ENCODE measurements at places on chromosomes 5 and 9.

DNA sequence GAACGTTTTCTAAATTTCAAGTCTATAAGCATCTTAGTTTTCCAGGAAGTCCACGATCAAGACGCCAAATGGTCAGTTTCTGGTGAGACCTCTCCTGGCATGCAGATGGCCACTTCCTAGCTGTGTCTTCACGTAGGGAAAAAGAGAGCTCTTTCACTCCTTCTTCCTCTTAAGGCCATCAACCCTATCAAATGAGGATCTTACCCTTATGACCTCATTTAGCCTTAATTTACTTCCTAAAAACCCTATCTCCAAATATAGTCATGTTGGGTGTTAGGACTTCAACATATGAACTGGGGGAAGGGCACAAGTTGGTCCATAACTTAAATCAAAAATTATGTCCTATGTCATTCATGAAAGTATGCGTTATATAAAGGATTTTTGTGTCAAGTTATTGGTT lies 229.5 kb downstream of the ARL15 start:
- DNase-seq, result no peak

- DNase-seq, result no peak
Measured at GRCh38 chr9:131873335-131873734, 133.5 kb upstream of the RAPGEF1 start.

DNA sequence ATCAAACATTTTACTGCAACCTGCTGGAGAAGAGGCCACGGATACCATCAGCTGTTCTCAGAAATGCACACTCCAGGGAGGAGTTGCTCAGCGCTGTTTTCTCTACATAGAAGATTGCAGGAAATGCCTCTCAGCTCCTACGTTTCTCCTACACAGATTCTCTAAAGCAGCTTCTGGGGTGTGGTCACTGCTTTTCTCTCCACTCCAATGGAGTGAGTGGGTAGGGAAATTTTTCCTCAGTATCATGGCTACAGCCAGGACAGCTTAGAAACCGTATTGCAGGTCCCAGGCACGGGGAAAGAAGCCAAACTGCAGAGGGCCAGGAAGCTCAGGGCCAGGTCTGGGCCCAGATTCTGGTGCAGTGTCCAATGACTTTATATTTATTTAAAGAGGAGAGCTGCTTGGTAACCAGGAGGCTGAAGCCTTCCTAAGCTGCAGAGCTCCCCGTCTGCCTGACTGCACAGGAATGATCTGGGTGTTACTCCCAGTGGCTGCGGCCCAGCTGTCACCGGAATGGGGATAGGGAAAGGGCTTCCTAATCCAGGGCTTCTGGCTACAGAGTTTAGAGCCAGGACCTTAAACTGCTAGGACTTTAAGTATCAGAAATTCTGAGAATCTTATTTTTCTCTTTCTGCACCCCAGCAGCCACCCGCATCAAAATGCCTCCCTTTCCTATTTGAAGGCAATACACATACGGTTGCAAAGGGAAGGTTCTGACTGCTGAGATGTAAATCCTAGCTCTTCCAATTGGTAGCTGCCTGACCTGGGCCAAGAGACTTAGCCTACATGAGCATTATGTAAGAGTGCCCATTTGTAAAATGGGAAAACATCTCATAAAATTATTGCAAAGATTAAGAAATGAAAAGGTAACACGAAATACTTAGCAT lies 1.4 kb upstream of the SPTAN1 start:
- no peak for DNase-seq

GRCh38 chr5:50958852-50959457 lies 292.5 kb downstream of the PARP8 start:
- no peak for DNase-seq

DNA sequence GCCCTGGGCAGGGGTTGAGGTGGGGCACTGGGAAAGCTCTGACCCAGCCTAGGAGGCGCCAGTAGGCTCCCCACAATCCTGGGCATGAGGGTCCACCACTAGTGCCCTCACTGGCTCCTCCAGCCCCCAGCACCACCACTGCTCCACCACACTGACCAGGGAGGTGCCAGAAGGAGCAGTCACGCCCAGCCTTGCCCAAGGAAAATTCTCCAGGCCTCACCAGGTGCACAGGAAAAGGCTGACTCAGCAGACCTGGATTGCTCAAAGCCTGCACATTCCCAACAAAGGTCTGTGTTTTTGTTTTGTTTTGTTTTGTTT lies 62.9 kb downstream of the ZNF354C start:
- no peak for DNase-seq

DNA sequence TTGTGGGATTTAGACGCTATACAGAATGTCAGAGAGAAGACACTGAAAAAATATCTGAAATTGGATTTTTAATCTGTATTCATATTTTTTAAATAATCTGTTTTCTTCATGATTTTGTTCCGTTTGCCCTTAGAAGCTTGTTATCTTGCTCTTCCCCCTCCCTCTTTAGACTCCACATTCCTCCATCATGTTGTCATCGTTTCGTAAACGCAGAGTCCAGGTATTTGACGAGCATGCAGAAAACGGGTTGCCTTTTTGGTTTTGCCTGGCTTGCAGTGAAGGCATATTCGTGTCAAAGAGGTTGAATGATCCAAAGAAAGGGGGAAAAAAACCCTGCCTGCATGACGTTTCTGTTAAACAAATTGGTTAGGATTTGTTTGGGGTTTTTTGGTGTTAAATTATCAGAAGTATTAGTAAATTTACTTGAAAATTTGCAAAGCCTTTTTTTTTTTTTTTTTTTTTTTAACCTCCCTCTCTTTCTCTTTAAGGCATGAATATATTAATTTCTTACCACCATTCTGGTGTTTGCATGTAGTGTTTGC lies 2.9 kb downstream of the SPTAN1 start:
- DNase-seq, result no peak

DNA sequence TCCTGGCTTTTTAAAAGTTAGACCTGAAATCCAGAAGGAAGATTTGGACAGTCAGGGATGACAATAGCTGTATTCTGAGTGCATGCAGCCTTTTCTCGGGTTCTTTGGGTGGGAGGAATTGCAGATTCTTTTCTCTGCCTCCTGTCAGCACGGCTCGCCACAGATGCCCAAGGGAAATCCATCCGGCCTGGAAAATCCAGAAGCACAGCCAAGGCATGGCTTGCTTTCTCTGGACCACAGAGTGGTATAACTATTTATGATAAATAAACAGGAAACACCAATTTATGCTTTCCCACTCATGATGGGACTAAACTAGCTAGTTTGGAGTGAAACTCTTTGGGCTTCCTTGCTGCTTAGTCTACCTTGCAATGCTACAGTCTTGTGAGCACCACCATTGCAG lies 59.1 kb downstream of the C9orf152 start:
- no peak for DNase-seq

DNA sequence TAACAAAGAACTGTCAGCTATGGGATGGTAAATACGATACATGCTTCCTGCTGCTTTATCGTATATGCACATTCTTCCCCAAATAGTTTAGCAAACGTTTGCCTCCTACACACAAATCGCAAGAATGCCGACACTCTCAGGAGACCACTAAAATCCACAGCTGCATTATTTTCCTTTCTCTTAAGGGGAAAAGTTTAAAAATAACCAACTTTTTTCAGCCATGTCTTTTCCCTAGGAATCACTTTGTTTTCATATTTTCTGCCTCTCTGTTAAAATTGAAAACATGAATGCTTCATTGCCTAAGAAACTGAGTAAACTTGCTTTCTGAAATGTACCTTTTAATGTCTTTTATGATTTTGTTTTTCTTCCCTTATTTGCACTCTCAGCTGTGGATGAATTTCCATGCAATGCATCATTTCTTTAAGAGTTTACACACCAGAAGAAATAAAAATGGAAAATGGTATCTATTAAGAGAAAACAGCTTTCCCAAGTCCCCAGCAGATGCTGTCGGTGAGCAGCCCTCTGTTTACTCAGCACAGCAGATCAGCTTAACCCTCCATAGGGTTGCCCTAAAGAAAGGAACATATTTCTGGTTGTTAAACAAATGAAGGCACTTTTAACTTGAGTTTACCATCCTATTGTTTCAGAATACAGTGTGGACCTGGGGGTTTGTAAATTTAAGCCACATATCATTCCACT lies 66.2 kb downstream of the IZUMO3 start:
- no peak for DNase-seq

- DNase-seq, result no peak
Measured at GRCh38 chr5:159304961-159305595, 25.2 kb downstream of the IL12B start.

DNA sequence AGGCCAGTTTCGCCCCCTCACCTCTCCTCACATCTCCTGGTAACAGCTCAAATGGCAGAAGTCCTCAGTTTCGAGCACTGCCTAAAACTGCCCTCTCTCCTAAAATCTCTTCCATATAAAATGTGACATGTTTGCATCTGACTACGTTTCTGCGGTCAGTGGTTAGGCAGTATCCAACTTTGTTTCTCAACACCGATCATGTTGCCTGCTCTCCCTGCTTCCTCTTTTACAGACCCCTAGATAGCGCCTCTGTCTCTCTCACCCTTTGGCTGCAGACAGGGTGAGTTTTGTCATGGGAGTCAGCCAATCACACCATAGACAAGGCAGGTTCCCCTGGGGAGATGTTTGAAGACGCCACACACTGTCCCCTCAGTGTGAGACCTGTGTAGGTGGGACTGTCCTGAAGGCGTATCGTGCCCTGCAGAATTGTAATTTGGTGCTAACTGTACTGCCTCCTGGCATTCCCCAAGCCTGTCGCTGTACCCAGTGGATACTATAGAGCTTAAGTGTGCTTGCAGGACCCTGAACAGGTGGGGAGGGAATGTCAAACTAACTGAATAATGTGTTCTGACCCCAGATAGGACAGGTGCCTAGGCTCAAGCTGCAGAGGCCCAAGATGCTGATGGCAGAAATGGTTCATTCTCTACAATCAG lies 1.1 kb downstream of the HEXB start:
- DNase-seq, result no peak

- no peak for DNase-seq
Measured at GRCh38 chr5:18244309-18244708, 610.0 kb downstream of the TAF11L14 start.

GRCh38 chr9:90544488-90544887 lies 98.1 kb downstream of the DIRAS2 start:
- no peak for DNase-seq

DNA sequence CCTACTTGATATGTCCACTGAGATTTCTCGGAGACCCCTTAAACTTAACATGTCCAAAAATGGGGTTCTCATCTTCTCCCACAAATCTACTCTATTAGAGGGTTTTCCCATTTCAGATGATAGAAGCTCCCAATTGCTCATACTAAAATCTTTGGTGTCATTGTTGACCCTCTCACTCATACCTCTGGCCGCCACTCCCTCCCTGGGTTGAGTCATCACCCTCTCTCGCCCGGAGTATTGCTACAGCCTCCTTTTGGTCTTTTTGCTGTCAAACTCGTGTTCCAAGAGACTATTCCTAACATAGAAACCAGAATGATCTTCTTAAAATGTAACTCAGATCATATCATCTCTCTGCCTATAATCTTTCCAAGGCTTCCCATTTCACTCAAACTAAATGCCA lies 91.0 kb upstream of the GNAQ start:
- no peak for DNase-seq

- no peak for DNase-seq
Measured at GRCh38 chr5:74042959-74043358, 417.0 kb downstream of the ARHGEF28 start.

DNA sequence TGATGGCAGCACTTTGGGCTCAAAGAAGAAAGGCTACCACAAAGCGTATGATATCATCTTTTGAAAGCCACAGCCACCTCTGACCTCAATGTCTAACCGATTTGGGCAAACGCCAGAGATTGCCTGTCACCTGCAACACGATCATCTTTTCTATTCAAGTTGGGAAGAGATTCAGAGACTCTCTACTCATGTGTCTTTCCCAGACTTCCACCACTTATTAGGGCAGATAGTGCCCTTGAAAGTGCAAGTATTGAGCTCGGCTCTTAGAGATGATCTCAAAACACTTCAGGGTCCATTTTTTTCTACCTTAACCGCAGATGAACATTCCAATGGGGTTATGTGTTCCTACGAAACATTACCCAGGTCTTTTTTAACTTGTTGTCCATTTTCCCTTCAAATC lies 213.7 kb downstream of the DRD1 start:
- no peak for DNase-seq

DNA sequence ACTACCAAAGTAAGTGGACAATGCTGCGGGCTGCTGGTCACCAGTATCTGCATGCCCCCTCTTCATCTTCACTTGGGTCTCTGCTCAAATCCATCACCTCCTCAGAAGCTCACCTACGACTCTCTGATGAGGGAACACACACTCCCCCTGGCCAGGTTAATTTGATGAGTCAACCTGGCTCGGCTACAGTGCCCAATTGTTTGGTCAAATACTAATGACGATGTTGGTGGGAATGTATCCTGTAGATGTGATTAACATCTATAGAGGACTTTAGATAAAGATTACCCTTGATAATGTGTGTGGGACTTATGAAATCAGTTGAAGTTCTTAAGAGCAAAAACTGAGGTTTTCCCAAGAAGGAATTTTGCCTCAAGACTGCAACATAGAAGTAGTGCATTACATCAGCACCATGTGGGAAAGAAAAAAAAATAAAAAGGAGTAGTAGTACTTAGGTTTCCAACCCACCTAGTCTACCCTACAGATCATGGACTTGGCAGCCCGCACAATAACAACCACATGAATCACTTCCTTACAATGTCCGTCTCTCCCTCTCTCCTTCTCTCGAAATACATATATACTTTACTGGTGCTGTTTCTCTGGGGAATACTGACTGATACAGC lies 467.3 kb downstream of the DNAH5 start:
- DNase-seq, result no peak

GRCh38 chr9:80836013-80836412 lies 853.3 kb downstream of the TLE1 start:
- no peak for DNase-seq

GRCh38 chr9:27276193-27277030 lies 20.5 kb downstream of the EQTN start:
- DNase-seq, result no peak

DNA sequence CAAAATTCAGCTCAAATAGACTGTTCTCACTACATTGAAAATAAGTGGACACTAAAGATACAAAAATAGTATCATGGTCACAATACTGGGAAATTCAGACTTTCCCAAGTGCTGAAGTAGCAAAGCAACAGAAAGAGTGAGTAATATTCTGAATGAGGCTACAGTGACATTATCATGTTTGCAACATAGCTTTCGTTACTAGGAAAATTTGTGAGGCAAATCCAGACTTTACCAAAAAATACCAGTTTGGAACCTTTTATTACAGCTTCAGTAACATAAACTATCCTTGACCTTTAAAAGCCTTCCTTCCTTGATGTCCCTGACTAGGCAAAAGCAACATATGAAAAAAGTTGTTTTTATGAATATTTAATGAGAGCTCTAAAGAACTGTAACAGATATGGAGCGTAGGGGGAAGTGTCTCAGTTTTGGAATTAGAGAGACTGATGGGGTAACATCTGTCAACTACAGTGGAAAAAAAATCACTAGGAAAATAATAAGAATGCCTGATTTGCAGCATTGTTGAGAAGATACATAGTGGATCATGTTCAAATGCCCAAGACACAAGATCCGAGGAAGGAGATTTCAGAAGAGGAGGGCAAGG lies 312.9 kb downstream of the ADGRV1 start:
- no peak for DNase-seq

DNA sequence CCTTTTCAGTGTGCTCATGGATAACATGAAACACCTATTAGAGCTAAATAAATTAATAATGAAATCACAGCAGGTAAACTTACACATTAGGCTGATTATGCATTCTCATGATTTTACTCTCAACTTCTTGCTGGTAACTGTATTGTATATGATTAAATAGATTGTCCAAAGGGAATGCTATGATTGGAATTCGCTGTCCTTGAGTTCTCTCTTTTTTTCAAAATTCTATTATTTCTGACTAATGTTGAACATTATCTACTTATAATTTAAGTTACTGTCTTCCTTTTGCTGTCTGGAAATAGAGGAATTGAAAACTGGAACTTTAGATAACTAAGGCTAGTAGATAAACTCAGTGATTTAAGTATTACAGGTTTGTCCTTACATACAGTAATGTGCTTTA lies 13.1 kb downstream of the CENPH start:
- no peak for DNase-seq

Data from activated T-helper 1 cell treated with Interleukin-2 at 50 U/mL for 16 hours (primary cell).